Occipital lobe (tissue), 3 donors: ENCODE measurements at places on chromosomes 5 and 9. TPM values are rescaled to one million over a fixed set of nuclear protein-coding genes. Genes with fewer than 3 reads are reported as not detected.

- DNase-seq = no peak
Observed at GRCh38 chr5:173114536-173114935, 29.8 kb upstream of the BNIP1 start.

Gene SOWAHA
- 5.1 TPM for total RNA-seq

- no peak for DNase-seq
Observed at GRCh38 chr9:103707181-103707580, 386.9 kb upstream of the SMC2 start.

DNA sequence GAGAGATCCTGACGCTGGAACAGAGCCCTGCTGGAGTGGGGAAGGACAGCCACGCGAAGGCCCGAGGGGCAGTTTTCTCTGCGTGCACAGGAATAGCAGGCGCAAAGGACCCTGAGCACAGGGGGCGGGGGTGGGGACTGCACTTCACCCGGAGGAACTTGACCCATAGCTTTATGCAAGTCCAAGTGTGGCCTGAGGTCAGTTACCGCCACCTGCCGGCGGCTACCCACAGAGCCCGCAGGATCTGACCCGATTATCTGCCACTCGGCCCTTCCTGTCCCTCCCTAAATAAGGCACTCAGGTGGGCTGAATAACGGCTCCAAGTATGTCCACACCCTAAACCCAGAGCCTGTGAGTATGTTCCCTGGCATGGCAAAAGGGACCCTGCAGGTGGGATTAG is 65.4 kb upstream of the FCN1 start:
- DNase-seq = no peak

Gene ADCY2
- total RNA-seq = 13.4 TPM
